DMS 273 treated with DMSO at 0.1 percent for 48 hours (cell line): ENCODE measurements at places on chromosomes 3 and 15.

GRCh38 chr15:26073430-26074333, 210.6 kb upstream of the ATP10A start:
- no peak for DNase-seq

DNA sequence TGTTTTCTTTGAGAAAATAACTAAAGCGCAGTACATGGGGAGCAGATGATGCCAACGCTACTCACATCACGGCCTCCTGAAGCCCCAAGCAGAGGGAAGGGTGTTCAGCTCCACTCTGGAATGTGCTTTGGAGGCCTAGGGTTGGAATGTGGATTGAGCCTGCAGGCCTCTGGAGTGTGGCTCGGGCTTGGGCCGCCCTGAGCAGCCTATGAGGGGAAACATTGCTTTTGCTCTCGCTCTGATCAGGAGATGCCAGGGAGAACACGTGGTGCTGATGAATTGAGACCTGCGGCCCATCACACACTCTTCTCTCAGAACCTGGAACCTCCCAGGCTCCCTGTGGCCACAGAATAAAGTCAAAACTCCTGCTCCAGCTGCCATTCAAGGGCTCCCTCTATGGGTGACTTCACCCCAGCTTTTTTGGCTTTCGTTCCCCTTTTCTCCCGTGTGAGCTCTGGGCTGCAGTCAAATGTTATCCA, 23.3 kb downstream of the CCDC13 start:
- no peak for DNase-seq

- DNase-seq = no peak
Observed at GRCh38 chr15:28967066-28967465, 81.3 kb downstream of the APBA2 start.

DNA sequence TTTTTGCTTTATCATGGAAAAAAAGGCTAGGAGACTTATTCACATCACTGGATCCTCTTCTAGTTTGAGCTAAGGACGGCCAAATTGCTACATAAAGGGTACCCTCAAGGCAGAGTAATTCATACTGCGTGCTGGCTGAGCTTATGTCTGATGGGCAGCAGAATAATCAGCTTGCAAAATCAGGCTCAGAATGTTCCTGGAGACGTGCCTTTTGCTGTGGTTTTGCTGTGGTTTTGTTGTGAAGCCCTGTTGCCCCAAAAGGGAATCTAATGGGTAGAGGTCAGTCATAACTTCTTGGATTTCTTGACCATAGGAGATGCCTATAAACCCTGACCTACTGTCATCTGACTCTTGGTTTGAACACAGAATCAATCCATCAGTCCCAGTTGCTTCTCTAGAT, 189.9 kb downstream of the SOX2 start:
- no peak for DNase-seq

DNA sequence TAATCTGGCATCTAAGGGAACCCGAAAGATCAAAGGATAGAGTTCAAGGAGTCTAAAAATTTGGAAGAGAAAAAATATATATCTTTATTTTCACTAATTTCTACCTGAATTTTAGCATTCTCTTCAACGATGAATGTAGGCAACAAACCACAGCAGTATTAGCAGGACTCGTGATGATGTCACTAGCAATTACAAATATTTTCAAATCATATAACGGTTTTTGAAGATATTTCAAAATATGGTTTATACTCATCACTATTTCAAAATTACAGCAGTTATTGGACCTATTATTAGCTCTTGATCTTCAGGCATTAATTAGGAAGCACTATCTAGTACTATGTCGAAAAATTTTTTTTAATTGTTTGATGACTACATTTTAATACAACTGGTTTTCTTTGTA, 27.0 kb upstream of the ANKDD1A start:
- no peak for DNase-seq

- no peak for DNase-seq
Observed at GRCh38 chr3:195908694-195909581, 587 bp upstream of the TNK2 start.

DNA sequence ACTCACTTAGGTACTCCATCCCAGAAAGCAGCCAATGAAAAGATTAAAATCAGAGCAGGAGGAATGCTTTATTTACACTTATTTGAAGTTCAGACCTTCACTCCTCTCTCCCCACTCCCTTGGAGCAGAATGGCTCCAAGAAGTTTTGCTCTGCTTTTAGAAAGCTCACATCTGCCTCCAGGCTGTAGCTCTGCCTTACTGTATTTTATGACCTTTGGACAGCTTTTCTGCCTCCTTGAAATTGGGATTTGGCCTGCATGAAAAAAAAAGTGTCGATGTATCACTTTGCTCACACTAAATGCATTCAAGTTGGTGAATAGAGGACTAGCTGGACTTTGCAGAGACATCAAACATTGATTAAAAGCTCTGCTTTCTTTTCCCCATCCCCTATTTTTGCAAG, 95.3 kb downstream of the SLC9A9 start:
- DNase-seq = no peak

GRCh38 chr3:189586941-189587663, 44.1 kb upstream of the TP63 start:
- DNase-seq = no peak

GRCh38 chr15:79598639-79599038, 166.5 kb downstream of the MINAR1 start:
- no peak for DNase-seq

DNA sequence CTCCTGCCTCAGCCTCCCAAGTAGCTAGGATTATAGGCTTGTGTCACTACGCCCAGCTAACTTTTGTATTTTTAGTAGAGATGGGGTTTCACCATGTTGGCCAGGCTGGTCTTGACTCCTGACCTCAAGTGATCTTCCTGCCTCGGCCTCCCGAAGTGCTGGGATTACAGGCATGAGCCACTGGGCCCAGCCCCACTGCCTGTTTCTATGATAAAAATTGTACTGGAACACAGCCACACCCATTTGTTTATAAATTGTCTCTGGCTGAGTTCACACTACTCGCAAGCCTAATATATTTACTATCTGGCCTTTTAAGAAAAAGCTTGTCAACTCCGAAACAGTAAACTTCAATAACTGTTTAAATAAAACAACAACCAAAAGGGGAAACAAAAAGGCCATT, 309.4 kb upstream of the WNT5A start:
- DNase-seq = no peak

GRCh38 chr15:62450061-62450460, 285.0 kb upstream of the C2CD4B start:
- no peak for DNase-seq

- DNase-seq = no peak
Observed at GRCh38 chr3:57701781-57702180, 8.9 kb upstream of the DENND6A start.

DNA sequence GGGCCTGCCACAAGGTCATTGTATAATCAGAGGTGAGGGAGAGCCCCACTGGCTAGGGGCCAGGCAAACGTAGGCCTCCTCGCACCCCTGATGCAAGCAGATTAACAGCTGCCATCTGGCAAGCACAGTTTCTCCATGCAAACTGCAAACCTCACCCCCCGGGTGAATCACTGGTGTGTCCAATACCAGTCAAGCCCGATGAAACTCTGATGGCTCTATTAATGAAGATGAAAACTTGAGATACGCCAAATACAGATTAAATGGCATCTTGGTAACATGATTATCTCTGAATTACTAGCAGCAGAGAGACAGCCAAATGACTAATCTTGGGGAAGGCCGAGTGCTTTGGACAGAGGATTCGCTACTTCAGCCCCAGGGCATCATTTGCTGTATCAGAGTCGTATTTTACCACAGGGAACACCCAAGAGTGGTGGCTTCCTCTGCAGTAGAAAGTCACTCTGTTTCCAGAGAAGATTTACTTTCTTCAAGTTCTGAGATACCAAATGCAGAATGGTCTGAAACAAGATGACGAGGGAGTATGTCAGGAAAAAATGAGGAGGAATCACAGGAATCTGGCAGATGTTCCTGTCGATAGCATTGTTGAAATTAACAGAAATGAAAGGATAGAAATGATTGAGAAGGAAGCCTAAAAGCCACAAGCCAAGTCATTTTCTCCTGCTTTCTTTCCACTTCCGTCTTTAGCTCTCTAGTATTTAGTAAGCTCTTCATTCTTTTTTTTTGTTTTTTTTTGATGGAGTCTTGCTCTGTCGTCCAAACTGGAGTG, 96.2 kb upstream of the NR2F2 start:
- DNase-seq = no peak

GRCh38 chr3:23797491-23797890, 8.3 kb upstream of the UBE2E1 start:
- no peak for DNase-seq

GRCh38 chr3:162348912-162349311, 852.3 kb downstream of the OTOL1 start:
- no peak for DNase-seq

DNA sequence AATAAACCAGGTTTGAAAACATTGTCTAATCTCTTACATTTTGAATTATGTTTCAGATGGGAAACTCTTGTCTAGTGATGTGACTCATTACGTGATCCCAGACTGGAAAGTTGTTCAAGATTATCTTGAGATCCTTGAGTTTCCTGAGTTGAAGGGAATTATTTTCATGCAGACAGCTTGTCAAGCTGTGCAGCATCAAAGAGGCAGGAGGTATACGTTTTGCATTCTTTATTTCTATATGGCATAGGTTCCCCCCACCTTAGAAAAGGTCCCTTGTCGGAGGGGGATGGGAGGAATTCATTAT, 1.5 kb downstream of the DIS3L start:
- DNase-seq = no peak

- peak; percentile 43 for DNase-seq
Observed at GRCh38 chr3:71541313-71541712, 42.2 kb downstream of the FOXP1 start.

- DNase-seq = no peak
Observed at GRCh38 chr3:29281344-29282241, 722 bp downstream of the RBMS3 start.

GRCh38 chr3:5274091-5274490, 86.6 kb downstream of the EDEM1 start:
- DNase-seq = no peak

DNA sequence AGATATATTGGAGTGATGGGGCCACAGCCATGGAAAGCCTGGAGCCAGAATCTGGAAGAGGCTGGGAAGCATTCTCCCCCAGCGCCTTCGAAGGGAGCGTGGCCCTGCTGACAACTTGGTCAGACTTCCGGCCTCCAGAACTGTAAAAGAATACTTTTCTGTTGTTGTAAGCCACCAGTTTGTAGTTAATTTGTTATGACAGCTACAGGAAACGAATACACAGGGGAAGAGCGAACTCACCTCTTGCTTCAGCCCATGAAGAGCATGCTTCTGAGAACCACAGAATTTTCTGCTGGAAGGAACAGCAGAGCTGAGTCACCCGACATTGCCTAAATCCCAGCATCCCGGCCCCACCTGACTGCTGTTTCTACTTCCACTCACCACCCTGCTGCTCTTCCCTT, 501.7 kb downstream of the SHQ1 start:
- DNase-seq = no peak

DNA sequence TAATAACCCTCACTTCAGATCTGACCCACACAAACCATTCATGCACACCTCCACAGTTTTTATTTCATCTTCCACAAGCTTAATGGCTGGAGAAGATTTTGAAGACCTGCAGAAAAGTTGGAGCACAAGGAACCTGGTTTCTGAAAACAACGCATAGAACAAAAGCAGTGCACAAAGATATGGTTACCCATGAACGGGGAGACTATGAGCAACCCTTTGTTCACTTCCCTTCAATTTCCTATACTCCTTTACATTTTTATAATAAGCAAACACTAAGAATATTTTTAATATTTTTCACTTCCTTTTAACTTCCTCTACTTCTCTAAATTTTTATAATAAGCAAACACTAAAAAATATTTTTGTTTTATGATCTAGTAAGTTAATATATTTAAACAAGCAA, 103.5 kb upstream of the UBE2E2 start:
- DNase-seq = no peak

DNA sequence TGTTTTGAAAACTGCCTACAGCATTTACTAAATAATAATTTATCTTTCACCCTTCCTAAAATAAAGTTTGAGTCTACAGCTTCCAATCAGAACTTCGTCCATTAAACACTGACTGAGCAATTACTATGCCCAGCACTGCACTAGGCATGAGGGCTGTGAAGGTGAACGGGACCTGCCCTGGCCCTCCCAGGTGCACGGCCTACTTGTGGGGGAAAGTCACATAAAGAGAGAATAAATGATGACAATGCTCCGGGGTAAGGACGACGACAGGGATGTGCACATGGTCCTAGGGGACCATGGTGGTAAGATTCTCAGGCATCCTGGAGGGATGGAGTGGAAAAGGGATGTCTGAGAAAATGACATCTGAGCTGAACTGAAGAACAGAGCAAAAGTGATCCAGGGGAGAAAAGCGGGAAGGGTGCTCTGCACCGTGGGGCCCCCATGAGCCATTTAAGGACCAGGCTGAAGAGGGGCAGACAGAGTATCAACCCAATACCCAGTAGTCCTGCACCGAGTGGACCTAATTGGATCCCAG, 11.5 kb downstream of the PLA2G4F start:
- DNase-seq = no peak

DNA sequence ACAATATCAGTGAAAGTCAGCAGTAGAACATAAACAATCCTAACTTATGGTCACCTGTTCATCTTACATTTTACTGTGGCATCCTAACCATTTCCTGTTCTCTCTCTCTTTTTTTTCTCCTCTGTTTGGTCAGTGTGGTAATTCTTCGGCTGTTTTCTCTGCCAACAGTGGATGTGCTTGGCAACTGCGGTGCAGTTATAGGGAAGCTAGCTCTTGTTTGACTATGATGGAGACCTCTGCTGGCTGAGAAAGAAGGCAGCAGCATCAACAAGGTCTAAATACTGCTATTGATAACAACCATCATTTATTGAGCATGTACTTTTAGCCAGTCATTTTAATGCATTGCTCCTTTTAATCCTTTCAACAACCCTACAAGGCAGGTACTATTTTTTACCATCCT, 723 bp upstream of the DRD3 start:
- DNase-seq = peak; percentile 16

DNA sequence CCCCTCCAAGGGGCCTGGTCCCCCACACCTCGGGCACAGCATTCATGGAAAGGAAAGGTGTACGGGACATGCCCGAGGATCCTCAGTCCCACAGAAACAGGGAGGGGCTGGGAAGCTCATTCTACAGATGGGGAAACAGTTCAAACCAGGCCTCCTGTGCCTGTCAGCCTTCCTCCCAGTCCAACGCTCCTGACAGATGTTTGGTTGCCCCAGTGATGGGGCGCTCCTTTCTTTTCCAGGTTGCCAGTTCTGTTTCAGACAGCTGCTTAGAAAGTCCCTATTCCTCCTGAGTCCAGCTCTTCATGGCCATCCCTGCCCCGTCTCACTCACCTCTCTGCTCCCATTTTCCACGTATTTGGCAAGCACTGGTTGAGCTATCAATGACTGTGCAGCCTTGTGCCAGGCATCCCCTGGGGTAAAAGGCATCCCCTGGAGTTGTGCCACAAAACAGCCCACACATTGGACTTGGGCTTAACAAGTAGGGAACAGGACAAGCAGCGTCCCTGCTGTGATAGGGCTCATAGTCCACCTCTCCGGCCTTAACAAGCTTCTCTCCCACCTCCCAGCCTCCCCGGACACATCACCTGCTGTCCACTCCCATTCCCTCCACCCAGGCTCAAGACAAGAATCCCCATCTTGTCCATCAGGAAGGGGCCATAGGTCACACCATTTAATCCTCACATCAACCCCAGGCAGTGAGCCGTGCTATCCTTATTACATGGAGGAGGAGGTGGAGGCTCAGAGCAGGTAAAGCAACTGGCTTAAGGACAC, 6.6 kb downstream of the OXTR start:
- DNase-seq = no peak

- no peak for DNase-seq
Observed at GRCh38 chr3:47711596-47711995, 70.1 kb downstream of the SMARCC1 start.
